Fibroblast of lung (primary cell): ENCODE measurements at places on chromosomes 16 and 17.

- no peaks in the 10 kb centered on the region for H3K27me3 ChIP-seq
- no peaks in the 10 kb centered on the region for H3K36me3 ChIP-seq
- no peak overlapping the region for H3K4me3 ChIP-seq
- no peaks in the 10 kb centered on the region for H3K4me1 ChIP-seq
- H3K27ac ChIP-seq, result no peak overlapping the region
Observed at GRCh38 chr16:78503602-78504001, 404.1 kb downstream of the WWOX start.

DNA sequence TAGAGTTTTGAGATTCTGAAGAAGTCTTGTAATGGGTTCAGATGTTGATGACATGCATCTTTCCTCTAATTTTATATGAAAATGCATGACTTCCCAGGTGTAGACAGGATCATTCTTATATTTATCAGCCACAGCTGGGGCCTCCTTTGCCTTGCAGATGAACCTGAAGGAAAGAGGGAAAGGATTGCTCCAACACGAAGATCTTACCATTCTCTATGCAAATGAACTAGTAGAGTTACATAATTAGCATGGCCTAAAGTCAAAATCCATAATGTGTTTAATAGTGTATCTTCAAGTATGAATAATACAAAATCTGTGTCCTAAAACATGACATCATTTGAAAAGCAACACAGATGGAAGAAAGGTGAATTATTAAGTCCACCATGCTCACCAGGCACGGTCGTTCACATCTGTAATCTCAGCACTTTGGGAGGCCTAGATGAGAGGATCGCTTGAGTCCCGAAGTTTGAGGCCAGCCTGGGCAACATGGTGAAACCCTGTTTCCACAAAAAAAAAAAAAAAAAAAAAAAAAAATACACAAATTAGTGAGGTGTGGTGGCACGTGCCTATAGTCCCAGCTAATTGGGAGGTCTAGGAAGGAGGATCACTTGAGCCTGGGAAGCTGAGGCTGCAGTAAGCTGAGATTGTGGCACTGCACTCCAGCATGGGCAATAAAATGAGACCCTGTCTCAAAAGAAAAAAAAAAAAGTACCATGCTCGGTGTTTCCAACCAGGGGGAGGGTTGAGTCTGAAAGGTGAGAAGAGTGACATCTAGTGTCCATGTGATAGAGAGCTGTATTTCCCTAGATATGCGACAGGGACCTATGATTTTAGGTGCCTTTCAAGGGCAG is 6.3 kb downstream of the VWA3A start:
- H3K27me3 ChIP-seq, result no peaks in the 10 kb centered on the region
- H3K27ac ChIP-seq, result no peak overlapping the region

DNA sequence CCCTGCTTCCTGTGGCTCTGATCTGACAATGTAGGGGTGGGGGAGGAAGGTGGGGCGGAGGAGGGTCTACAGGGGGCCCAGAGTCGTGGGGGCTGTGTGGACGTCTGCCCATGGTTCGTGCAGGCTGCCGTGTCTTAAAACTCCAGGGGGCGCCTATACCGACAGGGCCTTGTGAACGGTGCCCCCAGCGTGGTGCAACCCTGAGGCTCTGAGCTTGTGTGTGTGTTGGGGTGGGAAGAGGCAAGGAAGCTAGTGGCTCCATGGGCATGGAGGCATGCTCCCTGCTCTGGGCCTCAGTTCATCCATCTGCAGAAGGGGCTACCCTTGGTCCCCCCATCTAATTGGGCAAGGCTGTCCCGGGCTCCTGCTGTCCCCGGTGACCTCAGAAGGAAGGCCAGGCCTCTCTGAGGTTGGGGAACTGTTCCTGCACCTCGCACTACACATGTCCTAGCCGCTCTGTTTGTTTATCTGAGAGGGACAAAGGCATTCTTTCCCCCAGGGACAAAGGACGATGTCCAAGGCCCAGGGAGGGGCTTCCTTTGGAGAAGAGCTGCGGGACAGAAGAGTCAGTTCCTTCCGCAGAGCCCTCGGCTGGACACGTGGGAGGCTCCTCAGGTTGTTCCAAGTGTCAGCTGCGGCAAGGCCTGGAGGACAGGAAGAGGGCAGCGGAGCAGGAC is 13.5 kb downstream of the CA4 start:
- no peak overlapping the region for H3K27ac ChIP-seq
- H3K27me3 ChIP-seq, result peaks cover 7% of the 10 kb centered on the region
- no peaks in the 10 kb centered on the region for H3K36me3 ChIP-seq
- H3K4me3 ChIP-seq, result no peak overlapping the region
- no peak for DNase-seq

GRCh38 chr16:20760346-20760745 is 3.5 kb upstream of the ACSM3 start:
- H3K27ac ChIP-seq, result no peak overlapping the region
- no peaks in the 10 kb centered on the region for H3K36me3 ChIP-seq
- no peaks in the 10 kb centered on the region for H3K4me1 ChIP-seq
- H3K27me3 ChIP-seq, result no peaks in the 10 kb centered on the region
- no peak overlapping the region for H3K4me3 ChIP-seq

- DNase-seq, result no peak
- peaks cover 39% of the 10 kb centered on the region for H3K27me3 ChIP-seq
- H3K4me3 ChIP-seq, result no peak overlapping the region
- H3K27ac ChIP-seq, result no peak overlapping the region
Observed at GRCh38 chr17:47870056-47870455, 19.1 kb upstream of the SP6 start.

DNA sequence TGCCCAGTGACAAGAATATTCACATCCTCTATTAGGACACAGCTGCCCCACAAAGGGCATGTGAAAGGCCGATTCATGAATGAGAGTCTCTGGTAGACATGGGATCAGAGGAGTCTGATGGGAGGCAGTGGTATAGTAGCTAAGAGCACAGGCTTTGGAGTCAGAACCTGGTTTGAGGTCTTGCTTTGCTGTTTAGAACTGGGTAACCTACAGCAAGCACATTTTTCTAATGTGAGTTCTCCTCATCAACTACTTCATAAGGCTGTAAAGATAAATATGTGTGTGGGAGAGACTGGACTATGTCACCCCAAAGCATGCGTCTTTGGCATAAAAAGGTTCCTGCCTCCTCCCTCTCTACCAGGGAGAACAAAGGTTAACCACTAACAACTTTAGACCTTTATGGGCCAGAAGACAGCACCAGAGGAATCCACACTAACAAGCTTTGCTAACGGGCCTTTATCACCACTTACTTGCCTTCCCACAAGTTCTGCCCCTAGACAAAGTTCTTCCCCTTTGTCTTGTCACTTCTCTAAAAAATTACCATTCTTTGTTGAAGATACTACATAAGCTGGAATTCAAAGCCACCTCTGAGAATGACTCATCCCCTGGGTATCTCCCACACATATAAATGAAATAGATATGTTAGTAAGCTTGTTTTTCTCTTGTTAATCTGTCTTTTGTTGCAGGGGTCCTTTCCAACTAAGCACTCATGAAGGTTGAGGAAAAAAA is 21.1 kb downstream of the CDR2 start:
- peak overlapping the region; percentile 62 for H3K27ac ChIP-seq
- DNase-seq, result peak; percentile 52
- H3K4me1 ChIP-seq, result peaks cover 3% of the 10 kb centered on the region
- peaks cover 10% of the 10 kb centered on the region for H3K36me3 ChIP-seq

GRCh38 chr16:30458561-30459394 is 13.1 kb upstream of the SEPHS2 start:
- no peak overlapping the region for H3K4me3 ChIP-seq
- H3K36me3 ChIP-seq, result no peaks in the 10 kb centered on the region
- peaks cover 3% of the 10 kb centered on the region for H3K27me3 ChIP-seq
- DNase-seq, result no peak
- H3K27ac ChIP-seq, result no peak overlapping the region
- H3K4me1 ChIP-seq, result no peaks in the 10 kb centered on the region

DNA sequence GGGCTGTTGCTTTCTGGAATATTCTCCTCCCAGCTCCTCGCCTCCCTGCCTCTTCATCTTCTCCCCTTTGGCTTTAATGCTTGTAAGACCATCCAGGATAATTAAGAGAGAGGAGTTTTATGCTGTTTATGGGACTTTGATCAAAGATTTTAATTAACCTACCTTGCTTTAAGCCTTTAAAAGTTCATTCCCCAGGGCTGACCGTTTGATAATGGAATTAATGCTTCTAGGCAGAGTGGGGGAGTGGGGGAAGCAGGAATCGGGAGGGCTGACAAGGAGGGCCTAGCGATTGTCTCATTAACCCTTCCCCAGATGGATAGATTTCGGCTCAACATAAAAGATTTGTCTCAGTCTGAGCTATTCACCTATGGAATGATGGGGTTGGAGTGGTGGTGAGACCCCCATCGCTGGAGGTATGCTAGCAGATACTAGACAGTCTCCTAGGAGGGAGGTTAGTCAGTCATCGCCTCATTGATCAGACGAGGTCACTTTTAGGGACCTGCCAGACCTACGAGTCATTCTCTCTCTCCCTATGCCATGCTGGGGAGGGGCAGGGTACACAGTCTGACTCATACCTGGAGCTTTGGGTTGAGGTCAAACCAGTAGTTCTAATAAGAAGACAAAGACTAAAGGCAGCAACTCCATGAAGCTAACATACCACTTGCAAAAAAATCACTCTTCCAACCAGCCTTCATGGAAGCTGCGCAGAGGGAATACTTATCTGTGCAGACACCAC is 236.6 kb upstream of the NLRP1 start:
- DNase-seq, result peak; percentile 37
- no peak overlapping the region for H3K4me3 ChIP-seq
- H3K27me3 ChIP-seq, result no peaks in the 10 kb centered on the region
- peaks cover 8% of the 10 kb centered on the region for H3K4me1 ChIP-seq
- no peak overlapping the region for H3K27ac ChIP-seq

- peaks cover 9% of the 10 kb centered on the region for H3K4me1 ChIP-seq
- DNase-seq, result no peak
- H3K27me3 ChIP-seq, result no peaks in the 10 kb centered on the region
- peaks cover 3% of the 10 kb centered on the region for H3K36me3 ChIP-seq
- H3K27ac ChIP-seq, result no peak overlapping the region
Observed at GRCh38 chr17:67216578-67217320, 28.2 kb downstream of the HELZ start.

- H3K4me1 ChIP-seq, result no peaks in the 10 kb centered on the region
- H3K4me3 ChIP-seq, result no peak overlapping the region
- DNase-seq, result peak; percentile 30
- no peaks in the 10 kb centered on the region for H3K36me3 ChIP-seq
Observed at GRCh38 chr17:68314916-68315535, 23.7 kb downstream of the ARSG start.

DNA sequence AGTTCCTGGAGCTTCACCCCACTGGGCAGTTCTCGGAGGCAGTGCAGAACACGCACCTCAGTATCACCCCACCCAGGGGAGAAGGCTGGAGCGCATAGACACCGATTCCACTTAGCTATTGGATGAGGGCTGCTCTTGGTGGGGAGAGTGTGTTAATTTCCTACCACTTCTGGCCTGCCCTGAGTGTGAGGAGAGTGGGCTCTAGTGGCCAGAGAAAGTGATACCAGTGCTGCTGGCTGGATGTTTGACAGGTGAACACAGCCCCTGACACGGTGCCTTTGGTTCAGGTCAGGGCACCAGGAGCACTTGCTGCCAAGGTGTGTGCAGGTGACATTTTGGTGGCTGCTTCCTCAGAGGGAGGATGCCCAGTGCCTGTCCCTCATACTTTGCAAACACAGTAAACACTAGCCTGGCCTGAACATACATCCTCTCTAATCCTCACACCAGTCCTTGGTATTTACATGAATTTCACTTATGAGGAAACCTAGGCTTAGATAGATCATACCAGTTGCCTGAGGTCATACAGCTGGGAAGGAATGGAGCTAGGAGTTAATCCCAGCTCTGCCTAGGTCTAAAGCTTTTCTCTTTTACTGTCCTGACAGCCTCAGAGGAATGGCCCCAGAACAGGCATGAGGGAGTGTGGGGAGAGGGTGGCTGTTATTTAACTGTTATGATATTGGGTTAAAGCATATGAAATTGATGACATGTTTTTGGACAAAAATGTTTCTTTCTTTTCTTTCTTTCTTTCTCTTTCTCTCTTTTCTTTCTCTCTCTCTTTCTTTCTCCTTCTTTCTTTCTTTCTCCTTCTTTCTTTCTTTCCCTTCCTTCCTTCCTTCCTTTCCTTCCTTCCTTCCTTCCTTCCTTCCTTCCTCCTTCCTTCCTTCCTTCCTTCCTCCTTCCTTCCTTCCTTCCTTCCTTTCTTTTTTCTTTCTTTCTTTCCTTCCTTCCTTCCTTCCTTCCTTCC is 21.0 kb upstream of the ITGAX start:
- no peaks in the 10 kb centered on the region for H3K4me1 ChIP-seq
- H3K27ac ChIP-seq, result no peak overlapping the region
- peak; percentile 2 for DNase-seq
- no peak overlapping the region for H3K4me3 ChIP-seq

- H3K4me1 ChIP-seq, result peaks cover 12% of the 10 kb centered on the region
- H3K27ac ChIP-seq, result no peak overlapping the region
- no peaks in the 10 kb centered on the region for H3K36me3 ChIP-seq
- H3K27me3 ChIP-seq, result no peaks in the 10 kb centered on the region
Observed at GRCh38 chr16:85491058-85491771, 121.9 kb upstream of the GSE1 start.

DNA sequence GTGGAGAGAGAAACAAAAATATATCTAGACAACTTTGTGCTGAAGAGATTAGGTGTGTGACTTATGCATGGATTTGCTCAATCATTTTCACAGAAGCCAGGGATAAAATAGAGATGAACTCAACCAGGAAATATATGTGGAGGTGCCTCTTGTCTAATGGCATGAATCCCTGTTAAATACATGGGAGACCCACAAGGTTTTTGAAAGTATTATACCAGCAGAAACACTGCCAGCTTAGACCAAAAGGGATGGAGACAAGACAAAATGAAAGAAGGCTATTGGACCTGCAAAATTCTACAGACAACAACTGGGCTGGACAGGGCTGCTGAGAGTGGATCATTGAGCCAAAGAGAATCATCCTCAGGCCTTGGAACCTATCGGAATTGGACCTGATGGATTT is 51.0 kb downstream of the MMP15 start:
- H3K4me3 ChIP-seq, result no peak overlapping the region
- H3K27ac ChIP-seq, result no peak overlapping the region
- no peaks in the 10 kb centered on the region for H3K4me1 ChIP-seq

- DNase-seq, result no peak
- H3K27me3 ChIP-seq, result no peaks in the 10 kb centered on the region
- no peaks in the 10 kb centered on the region for H3K4me1 ChIP-seq
Observed at GRCh38 chr17:67542219-67543114, 165.4 kb downstream of the PITPNC1 start.

GRCh38 chr16:83393196-83393981 is 414.4 kb upstream of the HSBP1 start:
- H3K4me1 ChIP-seq, result no peaks in the 10 kb centered on the region
- H3K36me3 ChIP-seq, result peaks cover 1% of the 10 kb centered on the region
- no peaks in the 10 kb centered on the region for H3K27me3 ChIP-seq
- no peak overlapping the region for H3K4me3 ChIP-seq
- DNase-seq, result peak; percentile 60
- no peak overlapping the region for H3K27ac ChIP-seq

GRCh38 chr17:39601758-39602532 is 5.8 kb downstream of the NEUROD2 start:
- no peak overlapping the region for H3K4me3 ChIP-seq
- no peaks in the 10 kb centered on the region for H3K36me3 ChIP-seq
- peaks cover 86% of the 10 kb centered on the region for H3K27me3 ChIP-seq
- no peak for DNase-seq
